ENCODE measurements at places on chromosomes 12 and 14.

DNA sequence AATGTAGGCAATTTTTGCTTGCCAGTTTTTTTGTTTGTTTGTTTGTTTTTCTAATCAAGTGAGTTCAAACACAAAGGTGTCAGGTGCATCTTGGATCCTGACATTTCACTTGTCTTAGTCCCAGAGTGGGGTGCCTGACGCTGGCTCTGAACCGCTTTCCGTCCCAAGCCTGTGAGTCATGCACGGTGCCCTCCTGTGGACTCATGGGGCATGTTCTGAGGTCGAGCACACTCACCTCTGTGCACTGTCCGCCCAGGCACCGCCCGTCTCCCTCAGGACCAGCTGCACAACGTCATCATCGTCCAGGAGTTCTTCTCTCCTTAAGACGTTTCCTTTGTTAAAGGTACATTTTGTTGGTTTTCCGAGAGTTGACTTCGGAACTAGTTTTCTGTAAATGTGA lies 98.2 kb downstream of the GLT1D1 start:
- no peak for DNase-seq

DNA sequence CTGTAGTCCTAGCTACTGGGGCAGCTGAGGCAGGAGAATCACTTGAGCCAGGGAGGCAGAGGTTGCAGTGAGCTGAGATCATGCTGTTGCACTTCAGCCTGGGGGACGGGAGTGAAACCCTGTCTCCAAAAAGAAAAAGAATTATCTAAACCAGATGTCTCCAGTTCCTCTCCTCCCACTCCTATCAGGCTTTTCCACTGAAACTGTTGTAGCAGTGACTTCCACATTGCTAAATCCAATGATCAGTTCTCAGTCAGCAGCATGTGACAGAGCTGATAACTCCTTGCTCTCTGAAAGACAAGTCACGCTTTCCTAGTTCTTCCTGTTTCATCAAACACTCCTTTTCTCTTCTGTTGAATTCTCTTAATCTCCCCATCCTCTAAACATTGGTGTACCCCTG lies 8.6 kb downstream of the SLC38A6 start:
- DNase-seq = no peak

DNA sequence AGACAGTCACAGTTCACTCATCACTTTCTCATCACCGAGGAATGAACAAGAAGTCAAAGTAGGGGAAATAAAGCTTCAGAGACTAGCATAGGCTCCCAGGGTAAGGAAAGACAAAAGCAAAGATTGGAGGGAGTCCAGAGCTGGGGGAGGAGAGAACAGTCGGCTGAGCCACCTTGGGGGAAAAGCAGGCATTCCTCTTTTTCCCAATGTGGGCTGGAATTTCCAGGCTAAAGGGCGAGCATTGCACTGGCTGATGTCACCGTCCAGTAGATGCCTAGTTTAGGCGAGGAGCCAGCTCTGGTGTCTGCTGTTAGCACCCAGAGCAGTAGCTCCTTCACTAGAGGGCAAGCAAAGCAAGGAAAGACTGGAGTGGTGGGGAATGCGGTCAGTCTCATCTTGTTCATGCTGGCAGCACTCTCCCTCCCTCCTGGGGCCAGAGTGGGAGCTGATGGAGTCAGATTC lies 8.5 kb upstream of the KRT75 start:
- DNase-seq = no peak

- no peak for DNase-seq
These were observed 12.8 kb downstream of the MYRFL start for GRCh38 chr12:69837657-69838415.

GRCh38 chr12:126219139-126219538 lies 1153.9 kb downstream of the AACS start:
- no peak for DNase-seq
